ENCODE measurements at places on chromosomes 6 and 20.

- DNase-seq: no peak
These were observed 123.0 kb upstream of the SNX9 start for GRCh38 chr6:157699777-157700636.

GRCh38 chr20:47776639-47777038 lies 8.6 kb downstream of the SULF2 start:
- no peak for DNase-seq

- DNase-seq: no peak
These were observed 2.1 kb downstream of the GOPC start for GRCh38 chr6:117600008-117600743.

- DNase-seq: no peak
These were observed 88.9 kb upstream of the FBXL4 start for GRCh38 chr6:99036672-99037071.

GRCh38 chr20:62448038-62448437 lies 20.7 kb upstream of the RBBP8NL start:
- no peak for DNase-seq

DNA sequence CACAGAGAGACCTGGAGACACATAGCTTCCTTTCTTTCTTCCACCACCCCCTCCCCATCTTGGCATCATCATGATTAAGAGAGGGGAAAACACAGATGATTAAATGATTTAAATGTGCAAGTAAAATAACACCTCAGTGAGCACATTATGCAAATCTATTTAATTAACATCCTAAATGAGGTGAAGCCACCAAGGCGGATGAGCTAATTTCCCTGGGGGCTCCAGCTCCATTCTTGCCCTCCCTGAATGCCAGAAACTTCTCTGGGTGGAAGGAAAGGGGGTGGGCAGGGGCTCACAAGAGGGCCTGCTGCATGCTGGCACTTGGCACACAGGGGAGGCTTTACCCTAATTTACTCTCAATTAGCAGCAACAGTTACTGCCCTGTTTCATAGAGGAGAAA lies 32.5 kb upstream of the TGM2 start:
- DNase-seq: no peak

GRCh38 chr20:10920396-10920795 lies 246.6 kb upstream of the JAG1 start:
- DNase-seq: no peak

- peak; percentile 57 for DNase-seq
These were observed 12.1 kb downstream of the FOXS1 start for GRCh38 chr20:31833130-31833930.

DNA sequence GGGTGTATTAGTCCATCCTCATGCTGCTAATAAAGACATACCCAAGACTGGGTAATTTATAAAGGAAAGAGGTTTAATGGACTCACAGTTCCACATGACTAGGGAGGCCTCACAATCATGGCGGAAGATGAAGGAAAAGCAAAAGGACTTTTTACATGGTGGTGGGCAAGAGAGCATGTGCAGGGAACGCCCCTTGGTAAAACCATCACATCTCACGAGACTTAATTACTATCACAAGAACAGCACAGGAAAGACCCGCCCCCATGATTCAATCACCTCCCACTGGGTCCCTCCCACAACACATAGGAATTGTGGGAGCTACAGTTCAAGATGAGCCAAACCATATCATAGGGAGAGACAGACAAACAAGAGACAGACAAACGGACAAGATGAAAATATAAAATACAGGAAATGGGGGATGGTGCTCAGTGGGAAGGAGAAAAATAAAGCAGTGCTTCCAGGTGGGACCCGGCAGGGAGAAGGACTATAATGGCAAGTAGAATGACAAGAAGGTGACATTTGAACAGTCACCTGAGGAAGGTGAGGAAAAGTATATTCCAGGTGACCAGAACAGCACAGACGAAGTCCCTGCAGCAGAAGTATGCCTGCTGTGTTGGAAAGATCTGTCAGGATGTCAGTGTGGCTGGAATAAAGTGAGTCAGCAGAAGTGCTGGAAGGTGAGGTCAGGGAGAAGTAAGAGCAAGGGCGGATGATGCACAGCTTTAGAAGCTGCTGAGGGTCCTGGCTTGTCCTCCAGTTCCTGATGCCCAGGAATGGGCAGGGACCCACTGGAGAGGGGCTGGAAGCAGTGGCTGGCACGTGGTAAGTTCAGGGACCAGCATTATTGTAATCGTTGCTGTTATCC lies 61.1 kb downstream of the SLC2A10 start:
- DNase-seq: no peak

DNA sequence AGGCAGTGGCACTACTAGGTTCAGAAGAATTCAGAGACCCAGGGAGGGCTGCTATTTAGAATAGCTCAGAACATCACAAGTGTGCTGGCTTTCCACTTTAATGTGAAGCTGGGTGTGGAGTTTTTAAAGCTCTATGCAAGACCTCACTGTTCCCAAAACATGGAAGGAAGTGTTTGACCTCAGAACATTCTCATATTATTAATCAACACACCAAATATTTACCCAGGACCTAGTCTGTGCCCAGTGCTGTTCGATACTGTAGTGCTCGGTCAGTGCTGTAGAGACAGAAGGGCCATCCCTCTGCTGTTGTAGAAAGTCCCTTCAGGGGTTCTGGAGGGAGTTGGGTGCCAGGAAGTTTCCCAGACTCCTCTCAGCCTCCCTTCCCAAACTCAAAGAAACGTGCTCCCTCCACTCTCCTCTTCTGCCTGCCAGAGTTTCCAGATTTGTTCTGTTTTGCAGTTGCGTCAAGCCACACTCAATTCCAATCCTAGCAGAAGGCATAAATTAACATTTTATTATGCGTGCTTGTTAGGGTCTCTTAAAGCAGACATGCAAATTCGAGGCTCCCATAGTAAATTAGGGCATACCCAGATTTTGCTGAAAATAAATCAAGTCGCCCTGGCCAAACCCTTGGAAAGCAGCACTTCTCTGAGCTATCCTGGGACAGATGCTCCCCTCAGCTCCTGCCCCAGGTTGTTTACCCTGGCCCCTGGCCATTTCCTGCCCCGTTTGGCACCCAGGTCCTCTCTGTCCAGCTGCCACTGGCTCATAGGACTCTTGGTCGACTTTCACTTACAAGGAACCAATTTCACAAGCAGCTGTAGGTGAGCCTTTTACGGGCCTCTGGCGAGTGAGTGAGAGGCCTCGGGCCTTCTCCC lies 248.6 kb downstream of the HIVEP2 start:
- no peak for DNase-seq

DNA sequence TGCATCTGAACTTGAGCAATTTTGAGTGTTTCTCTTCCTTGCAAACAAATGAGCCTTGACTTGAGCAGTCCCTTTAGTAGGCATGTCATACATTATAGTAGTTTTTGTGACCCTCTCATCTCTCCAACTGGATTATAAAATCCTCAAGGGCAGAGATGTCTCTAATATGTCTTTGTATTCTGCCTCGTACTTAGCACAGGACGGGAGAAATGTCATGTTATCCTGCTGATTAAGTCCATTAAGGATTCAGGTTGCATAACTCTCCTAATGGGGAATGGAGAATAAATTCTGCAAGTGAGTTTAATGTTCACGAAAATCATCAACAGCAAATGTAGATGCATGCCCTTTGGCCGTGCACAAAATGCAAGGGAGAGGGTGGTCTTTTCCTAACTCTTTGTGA lies 942.9 kb downstream of the KIF16B start:
- no peak for DNase-seq

- no peak for DNase-seq
These were observed 45.7 kb downstream of the RNASET2 start for GRCh38 chr6:166910601-166911000.

DNA sequence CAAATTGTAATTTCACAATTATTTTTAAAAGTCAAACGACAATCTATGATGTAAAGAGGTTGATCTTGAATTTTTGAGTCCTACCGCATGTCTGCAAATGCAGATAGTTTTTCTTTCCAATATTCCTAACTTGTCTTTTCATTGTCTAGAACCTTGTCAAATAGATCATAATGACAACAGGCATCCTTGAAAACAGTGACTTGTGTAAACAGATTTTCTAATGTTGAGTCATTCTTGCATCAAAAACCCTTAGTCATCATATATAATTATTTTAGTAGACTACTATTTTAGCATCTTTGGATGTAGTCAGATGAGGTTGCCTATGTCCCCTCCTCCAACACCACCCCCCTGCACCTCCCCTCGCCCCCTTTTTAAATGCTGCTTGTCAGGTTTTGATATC lies 43.8 kb downstream of the BMP6 start:
- no peak for DNase-seq

DNA sequence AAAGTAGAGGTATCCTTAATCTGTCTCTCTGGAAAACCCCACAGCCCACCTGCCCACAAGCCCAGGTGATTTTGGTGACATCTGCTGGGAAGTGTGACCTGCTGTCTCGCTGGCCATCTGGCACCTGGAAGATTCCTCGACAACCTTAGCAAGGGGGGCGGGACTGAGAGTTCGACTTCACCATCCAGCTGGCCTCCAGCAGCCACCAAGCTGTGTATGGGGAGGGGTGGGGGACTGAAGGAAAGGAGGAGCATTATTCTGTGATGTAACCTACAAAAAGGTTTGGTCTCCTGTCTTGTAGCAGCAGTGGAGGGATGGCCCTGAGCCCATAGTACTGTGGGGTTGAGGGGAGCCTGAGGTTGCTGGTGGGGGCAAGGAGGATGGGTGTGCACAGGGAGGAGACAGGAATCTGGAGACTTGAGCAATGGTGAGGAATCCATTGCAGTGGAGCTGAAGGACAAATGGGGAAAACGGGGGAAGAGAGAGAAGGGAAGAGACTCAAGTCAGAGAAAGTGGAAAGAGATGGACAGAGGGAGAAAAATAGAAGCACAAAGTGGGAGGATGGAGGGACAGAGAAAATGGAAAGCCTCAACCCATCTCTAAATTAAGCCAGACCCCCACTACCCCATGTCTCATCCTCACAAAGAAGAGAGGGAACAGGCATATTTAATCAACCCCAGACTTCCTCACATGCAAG lies 4.0 kb downstream of the LY6G6F start:
- no peak for DNase-seq

GRCh38 chr6:37565267-37566110 lies 65.8 kb upstream of the CCDC167 start:
- no peak for DNase-seq

DNA sequence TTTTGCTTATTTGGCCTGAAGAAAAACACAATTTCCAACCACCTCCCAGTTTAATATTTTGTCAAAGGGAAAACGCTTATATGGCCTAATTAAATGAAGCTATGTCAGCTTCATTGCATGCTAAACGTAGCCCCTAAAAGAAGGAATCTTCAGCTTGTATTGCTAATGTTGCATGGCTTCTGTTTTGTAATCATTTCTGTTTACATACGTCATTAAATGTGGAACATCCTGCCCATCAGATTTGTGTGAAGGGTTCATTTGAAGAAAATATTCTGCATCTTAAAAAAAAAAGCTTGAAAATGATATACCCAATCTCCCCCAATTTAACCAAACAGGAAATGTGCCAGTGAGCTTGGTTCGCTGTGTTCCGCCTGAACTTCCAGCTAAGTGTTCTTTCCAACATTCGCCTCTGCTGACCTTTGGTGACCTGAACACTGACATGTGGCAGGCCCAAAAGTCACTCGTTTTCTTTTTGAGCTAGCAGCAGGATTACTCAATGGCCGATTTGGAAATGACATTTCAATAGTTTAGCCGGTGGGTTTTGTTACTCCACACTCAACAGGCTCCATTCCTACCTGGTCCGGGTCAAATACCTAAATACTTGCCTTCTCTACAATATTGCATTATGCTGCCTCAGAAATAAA lies 12.7 kb upstream of the SIRT5 start:
- no peak for DNase-seq

GRCh38 chr6:147087641-147088040 lies 116.6 kb upstream of the STXBP5 start:
- DNase-seq: no peak

DNA sequence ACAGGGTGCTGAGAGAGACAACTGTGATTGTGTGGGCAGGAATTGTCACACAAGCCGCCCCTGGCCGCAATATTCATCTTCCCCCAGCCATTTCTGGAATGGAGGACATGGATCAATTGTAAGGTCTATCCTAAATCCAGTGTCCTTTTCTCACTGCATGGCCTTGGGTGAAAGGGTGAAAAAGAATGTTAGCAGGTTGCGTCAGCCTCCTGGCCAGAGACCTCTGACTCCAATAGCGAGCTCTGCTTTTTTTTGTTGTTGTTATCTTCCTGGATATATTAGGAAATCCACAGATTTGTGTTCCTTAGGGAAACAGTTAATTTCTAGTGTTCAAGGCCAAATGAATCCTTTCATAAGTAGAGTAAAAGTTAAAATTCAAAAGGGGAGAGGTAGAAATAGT lies 47.1 kb upstream of the CD83 start:
- DNase-seq: no peak

GRCh38 chr20:33788351-33789049 lies 22.6 kb upstream of the CHMP4B start:
- DNase-seq: no peak

DNA sequence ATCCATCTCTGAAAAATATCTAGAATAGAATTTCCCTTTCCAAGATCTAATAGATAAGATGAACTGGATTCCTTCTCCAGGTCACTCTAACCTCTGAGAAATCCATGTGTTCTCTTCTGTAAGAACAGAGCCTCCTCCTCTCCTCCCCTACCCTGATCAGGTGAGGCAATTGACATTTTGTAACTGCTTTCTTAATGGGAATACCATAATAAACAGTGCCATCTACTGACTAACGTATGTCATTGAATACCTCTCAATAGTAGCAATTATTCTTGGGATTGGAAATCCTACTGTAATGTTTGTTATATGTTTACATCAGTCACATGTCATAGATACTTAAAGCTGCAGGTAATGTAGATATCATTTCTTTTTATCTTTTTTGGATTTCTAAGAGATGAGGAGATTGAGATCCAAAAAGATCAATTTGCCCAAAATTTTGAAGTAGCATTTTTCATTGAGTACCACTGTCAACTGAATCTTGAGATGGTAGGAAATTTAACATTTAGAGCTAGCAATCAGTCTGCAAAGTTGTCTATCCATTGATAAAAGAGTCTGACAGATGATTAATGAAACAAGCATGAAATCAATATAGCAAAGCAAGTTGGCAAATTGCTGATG lies 365.8 kb upstream of the HSF2 start:
- DNase-seq: peak; percentile 12

GRCh38 chr20:37524859-37525708 lies 2.6 kb downstream of the BLCAP start:
- peak; percentile 52 for DNase-seq

DNA sequence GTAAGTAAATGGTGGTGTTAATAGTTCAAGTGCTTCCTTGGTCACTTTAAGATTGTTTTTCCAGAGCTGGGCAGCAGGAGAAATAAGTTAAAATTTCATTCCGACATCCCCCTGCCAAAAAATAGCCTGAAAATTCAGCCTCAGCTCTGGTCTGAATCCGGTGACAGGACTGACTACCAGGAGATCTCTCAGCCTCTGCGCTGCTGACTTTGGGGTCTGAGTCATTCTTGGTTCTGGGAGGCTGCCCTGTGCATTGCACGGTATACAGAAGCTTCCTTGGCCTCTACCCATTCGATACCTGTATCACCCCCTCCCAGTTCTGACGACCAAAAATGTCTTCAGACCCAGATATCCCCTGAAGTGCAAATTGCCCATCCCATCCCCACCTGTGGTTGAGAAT lies 36.3 kb upstream of the TFAP2C start:
- no peak for DNase-seq
